ENCODE measurements at places on chromosomes 7 and 10.

- no peak for DNase-seq
Measured at GRCh38 chr10:74821501-74821900, 4.9 kb upstream of the KAT6B start.

DNA sequence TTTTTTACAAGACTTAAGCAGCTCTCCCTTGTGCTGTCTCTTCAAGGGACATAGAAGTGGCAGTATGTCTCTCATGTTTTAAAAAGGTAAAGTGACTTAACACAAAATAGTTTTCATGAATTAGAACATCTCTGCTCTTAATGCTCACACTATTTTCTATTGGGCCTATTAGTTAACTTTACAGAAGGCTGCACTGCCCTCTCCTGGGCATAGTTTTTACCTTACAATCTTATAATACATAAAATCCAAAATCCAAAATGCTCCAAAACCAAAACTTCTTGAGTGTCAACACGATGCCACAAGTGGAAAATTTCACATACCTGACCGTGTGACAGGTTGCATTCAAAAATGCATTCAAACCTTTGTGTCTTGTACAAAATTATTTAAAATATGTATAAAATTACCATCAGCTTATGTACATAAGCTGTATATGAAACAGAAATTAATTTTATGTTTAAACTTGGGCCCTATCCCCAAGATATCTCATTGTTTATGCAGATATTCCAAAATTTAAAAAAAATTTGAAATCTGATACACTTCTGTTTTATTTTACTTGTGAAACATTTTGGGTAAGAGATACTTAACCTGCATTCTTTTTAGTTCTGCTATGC lies 25.8 kb downstream of the TES start:
- peak; percentile 35 for DNase-seq

- DNase-seq = no peak
Measured at GRCh38 chr10:57825015-57825414, 442.7 kb downstream of the IPMK start.

DNA sequence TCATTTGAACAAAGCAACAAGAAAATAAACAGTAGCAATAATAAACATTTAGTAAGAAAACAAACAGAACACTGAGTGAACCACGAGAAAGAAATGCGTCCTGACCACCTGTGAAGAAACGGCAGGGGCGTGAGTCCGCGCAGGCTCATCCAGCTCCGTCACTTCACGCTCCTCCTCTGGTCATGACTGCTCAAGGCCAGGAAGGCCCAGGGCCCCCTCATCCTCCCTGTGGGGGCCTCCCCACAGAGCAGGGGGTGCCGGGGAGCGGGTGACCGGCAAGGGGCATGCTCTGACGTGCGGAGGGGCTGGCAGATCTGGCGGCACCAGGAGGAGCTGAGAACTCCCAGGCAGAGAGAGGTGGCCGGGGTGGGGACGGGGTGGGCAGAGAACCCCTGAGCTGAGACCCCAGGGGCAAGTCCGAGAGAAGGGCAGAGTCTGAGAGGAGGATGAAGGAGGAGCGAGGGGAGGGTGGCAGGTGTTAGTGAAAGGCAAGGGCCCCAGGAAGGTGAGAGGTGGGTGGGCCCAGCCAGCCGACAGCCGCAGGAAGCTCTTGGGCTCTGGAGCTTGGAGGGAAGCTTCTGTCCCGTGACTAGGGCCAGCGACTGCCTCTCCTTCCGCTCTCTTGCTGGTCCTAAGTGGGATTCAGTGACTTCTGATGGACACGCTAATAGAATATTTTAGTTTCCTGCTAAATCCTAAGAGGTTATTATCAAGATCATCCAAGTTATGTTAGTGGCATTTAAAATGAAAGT lies 223.9 kb downstream of the TCERG1L start:
- no peak for DNase-seq

DNA sequence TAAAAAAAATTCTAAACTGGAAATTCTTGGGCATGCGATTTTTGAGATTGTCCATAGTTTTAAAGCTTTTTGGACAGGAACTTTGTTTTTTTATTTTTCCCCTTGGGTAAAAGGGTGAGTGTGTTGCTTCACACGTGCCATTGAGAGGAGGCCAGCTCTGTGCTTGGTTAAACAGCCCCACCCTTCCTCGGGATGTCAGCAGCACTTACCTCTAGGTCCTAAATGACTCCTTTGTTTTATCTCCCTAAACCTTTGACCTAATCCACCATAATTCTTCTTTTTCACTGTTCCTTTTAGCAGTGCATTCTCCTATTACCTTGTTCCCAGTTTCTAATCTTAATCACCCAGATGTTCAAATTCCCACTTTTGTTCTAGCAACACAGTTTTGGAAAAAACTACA lies 83.5 kb downstream of the SEMA3D start:
- peak; percentile 20 for DNase-seq

Measured in AG20443 (cell line).